ENCODE measurements at places on chromosomes 3 and 15.

DNA sequence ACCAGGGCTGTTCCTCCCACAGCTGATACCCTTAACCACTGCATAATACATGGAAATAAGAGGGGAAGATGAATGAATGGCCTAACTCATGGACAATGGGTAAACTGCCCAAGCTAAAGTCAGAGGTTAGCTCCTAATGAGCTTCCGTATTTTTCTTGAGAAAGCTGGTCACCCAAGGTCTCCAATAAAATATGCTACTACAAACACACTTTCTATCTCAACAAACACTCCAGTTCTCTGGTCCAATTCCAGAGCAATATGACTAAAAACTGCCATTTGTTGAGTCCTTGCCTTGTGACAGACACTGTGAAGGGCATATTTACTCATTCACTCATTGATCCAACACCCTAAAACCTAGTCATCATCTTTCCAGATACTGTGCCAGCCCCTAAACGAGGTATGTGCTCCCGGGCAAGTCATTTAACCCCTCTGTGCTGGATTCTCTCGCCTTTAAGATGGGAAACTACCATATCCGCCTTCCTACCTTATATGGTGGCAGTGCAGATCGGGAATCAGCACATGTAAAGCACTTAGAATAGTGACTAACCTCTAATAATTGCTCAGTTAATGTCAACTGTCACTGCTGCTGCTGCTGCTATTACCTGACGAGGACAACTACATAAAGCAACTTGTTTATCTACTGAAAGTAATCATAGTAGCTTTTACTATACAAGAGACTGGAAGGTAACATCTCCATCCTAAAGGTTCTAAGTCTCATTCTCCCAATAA, 89.1 kb downstream of the XXYLT1 start:
- no peak for DNase-seq

- no peak for DNase-seq
These were observed 213.7 kb upstream of the P2RY1 start for GRCh38 chr3:152621006-152621868.

- DNase-seq = peak; percentile 75
These were observed 410.4 kb upstream of the RORA start for GRCh38 chr15:61639491-61639890.

DNA sequence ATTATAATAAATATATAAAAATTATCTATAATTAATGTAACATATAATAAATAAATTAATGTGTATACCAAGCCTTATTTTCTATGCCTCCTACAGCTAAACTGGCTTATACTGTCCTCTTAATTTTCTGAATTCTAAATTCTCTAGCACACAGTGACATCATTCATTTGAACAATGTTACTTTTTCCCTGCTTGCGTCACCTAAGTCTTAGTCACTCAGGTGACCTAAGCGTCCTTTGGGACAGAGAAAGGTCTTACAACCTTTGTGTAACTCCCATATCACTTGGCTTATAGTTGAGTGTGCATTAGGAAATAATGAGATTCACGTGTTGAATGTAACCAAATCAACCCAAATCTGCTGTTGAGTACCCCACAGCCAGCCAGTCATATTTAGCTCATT, 48.5 kb upstream of the KCNMB2 start:
- no peak for DNase-seq

- no peak for DNase-seq
These were observed 25.2 kb downstream of the FEM1B start for GRCh38 chr15:68302729-68303128.

- DNase-seq = no peak
These were observed 262.5 kb upstream of the ATP10A start for GRCh38 chr15:26125664-26126063.

- no peak for DNase-seq
These were observed 563.3 kb upstream of the GOLIM4 start for GRCh38 chr3:168659015-168659414.

- DNase-seq = no peak
These were observed 177.7 kb downstream of the THRB start for GRCh38 chr3:24316887-24317383.

DNA sequence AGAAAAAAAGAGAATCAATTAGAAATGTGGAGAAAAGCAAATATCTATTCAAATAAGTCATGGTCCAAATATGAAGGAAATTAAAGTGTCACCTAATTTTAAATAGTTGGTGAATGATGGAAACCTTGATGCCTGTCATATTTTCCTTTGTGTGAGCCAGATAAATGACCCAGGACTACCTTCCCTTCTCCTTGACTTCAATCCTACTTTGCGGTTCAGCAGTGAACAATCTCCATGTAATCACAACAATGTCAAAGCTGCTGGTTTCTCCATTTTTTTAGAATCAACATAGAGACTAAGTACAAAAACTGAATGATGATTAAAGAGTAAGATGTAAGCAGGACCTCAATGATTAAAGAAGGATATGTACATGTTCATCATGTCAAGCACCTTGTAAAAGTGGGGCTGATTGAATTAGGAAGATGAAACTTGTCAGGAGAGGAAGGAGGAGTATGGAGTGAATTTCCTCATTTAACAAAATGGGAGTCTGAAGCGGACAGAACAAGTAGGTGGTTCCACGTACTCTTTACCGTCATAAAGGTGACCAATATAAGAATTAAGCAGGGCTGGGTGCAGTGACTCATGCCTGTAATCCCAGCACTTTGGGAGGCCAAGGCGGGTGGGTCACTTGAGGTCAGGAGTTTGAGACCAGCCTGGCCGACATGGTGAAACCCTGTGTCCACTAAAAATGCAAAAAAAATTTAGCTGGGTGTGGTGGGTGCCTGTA, 43.1 kb downstream of the TRPM1 start:
- no peak for DNase-seq

DNA sequence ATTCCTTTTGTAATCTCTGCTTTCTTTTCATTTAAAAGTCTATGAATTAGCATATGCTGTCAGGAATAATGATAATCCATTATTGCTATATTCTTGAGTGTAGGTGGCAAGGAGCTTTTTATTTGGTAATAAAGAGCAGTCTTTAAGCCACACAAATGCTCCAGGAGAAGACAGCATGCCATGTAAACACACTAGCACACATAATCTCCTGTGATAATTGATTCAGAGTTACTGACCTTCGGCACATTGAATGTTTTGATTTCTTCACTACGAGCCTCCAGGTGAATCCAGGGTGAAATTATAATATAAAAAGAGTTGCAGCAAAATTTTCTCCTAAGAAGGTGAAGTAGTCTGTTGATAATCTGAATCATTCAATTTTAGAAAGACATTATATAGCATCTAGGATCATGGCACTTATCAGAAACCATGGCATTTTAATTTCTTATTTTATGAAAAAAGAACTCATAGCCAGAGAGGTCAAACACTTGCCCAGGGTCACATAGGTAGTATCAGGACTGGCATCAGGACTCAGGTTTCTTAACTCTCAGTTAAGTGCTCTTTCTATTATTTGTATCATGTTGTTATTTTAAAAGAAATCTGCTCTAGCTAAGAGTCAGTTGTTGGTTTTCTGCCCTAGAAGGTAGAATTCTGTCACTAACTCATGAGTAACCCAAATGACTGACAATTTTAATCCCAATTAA, 21.3 kb upstream of the DHX36 start:
- DNase-seq = no peak

- DNase-seq = no peak
These were observed 1075.1 kb downstream of the AGBL1 start for GRCh38 chr15:87154761-87155160.

- DNase-seq = no peak
These were observed 301.7 kb downstream of the OXSM start for GRCh38 chr3:26091626-26092025.

DNA sequence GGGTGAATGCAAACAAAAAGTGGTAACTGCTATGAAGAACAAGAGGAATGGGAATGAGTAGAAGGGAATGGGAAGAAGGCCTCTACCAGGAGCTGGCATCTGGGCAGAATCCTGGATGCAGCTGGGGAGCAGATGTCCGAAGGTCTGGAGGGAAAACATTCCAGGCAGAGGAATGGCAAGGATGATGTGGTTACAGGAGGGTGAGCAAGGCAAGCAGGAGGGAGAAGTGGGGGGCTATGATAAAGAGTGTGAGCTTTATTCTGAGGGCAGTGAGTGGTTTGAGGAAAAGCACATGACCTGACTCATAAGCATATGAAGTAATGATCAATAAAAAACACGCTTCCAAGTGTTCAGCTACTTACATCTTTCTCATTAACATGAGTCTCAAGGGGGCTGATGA, 17.1 kb downstream of the SKIC8 start:
- DNase-seq = no peak

GRCh38 chr3:32621466-32621865, 50.8 kb upstream of the DYNC1LI1 start:
- DNase-seq = no peak

DNA sequence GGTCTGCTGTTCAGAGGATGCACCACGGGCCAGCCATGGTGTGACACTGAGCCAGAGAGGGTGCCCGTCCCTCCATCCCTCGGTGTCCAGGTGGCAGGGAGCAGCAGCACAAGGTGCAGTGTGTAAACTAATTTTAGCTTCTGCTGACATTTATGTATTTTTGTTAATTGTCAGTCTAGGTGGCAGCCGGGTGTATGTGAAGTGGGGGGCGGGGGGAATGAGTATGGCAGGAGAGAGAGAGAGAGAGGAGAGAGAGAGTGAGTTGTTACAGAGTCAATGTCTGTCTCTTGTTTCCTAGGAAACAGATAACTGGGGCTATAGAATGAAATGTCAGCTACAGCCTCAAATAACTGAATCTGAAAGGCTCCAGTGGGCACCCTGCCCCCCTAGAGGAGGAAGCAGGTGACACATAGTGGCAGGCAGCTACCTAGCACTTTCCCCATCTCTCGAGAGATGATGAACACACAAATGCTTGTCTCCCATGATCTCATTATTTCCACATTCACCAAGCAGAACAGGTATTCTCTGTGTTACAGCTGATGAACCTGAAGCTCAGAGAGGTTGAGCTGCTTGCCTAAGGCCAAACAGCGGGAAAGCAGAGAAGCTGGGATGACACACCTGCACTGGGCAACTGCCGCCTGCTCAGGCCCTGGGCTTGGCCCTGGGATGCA, 24.7 kb downstream of the RASGRF1 start:
- no peak for DNase-seq

Data from SK-N-DZ (cell line).